ENCODE measurements at places on chromosomes 7 and 10.

DNA sequence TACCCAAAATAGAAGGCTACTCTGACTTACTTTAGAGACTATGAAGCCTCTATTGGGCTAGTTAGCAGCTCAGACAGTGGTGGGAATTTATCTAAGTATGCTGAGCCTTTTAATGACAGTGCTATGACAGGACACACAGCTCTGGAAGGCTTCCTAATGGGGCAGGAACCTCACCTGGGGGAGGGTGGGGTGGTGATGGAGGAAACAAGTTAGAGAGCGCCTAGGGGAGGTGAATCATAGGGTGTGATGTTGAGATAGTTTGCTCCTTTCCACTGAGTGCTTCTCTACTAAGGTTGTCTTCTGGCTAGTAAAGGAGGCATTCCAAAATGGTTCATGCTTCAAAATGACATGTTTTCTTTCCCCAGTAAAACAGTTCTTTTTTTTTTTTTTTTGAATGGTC is 42.1 kb downstream of the PPP1R9A start:
- DNase-seq: no peak

DNA sequence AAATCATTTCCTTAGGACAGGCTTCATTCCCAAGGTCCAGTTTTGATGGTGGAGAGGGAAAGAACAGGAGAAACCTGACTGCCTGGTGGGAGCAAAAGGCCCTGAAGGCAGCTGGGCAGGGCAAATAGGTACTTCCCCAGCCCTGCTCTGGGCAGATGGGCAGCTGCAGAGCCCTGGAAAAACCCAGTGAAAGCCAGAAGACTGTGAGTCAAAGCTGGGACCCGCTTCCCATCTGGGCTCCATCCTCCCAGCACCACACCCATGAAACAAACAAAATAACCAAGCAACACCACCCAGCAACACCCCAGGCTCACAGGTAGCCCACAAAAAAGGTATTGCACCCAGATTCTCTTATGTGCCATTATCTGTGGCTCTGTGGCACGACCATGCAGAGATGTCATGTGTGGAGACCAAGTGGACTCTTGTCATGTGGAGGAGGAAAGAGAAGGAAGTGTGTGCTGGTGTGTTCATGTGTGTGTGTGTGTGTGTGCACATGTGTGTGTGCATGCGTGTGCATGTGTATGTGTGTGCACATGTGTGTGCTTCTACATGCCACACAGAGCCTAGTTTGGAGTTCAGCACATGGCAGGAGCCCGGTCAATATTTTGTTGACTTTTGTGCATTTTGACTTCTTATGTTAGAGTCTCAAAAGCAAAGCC is 9.8 kb downstream of the CLRN3 start:
- DNase-seq: no peak

GRCh38 chr10:56943221-56943755 is 582.2 kb upstream of the ZWINT start:
- no peak for DNase-seq

DNA sequence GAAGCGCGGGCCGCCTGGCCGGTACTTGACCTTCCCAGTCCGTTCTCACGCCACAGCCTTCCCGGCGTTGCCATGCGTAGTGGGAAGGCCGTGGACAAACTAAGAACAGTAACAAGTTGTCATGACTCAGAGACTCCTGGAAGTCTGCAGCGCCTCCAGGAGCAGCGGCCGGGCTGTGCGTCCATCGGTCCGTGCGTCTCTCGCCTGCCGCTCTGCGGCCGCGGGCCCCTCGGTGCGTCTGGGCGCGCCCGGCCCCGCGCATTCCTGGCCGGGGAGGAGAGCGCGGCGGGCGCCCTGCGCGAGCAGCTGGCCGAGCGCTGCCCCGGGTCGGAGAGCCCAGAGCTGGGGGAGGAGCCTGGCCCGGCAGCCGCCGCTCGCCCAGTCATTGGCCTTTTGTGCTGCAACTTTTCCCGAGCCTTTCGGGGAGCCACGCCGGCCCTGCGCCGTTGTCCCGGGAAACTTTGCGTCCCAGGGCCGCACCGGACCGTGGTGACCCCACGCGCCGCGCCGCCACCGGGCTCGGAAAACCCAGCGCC is 123.7 kb downstream of the TACC2 start:
- no peak for DNase-seq

- DNase-seq: no peak
Measured at GRCh38 chr7:87715545-87715944, 87.3 kb downstream of the RUNDC3B start.

DNA sequence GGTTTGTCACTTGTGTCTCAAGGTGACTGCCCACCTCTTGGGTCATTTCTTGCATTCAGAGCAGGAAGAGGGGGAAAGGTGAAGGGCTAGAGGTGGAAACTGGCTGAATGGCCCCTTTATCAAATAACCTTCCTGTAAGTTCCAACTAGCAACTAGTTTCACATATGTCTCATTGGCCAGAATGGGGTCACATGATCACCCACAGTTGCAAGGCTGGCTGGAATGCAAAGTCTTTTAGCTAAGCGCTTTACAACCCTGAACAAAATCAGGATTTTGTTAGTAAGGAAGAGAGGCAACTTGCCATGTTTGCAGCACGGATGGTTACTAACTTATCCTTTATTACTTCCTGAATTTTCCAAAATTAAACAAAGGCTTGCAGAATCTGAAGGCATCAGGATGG is 156.3 kb downstream of the EMX2 start:
- DNase-seq: no peak

DNA sequence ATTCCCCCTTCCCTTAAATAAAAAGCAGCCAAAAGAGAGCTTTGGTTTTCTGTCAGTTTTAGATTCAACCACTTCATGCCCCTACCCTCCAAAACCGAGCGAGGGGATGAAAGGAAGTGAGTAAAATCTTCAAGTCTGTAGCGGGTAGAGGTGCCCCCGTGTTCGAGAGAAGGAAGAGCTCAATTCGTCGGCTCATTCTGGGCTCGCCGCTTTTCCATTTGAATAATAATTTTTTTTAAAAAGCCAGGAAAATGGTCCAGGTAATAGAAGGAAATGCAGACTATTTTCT is 436.2 kb upstream of the GALNT17 start:
- no peak for DNase-seq

DNA sequence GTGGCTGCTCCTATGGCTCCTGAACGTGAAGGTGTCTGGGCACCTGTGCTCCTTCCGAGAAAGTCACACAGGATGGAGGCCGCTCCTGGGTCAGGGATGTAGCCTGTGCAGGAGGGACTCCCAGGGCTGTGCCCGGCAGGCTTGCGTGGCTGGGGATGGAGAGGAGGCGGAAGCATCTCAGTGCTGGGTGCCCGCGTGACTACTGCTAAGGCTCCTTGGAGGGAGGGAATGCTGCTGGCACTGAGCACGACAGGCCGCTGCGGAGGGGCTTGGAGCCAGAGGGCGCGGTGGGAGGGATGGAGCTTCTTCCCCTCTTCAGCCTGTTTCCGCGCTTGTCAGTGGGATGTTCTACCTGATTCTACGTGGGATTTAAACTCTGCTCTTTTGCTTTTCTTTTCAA is 35.0 kb downstream of the ADCY1 start:
- no peak for DNase-seq

GRCh38 chr7:7521259-7521658 is 14.4 kb downstream of the COL28A1 start:
- no peak for DNase-seq

- DNase-seq: no peak
Measured at GRCh38 chr10:115895166-115895565, 377.8 kb downstream of the GFRA1 start.

DNA sequence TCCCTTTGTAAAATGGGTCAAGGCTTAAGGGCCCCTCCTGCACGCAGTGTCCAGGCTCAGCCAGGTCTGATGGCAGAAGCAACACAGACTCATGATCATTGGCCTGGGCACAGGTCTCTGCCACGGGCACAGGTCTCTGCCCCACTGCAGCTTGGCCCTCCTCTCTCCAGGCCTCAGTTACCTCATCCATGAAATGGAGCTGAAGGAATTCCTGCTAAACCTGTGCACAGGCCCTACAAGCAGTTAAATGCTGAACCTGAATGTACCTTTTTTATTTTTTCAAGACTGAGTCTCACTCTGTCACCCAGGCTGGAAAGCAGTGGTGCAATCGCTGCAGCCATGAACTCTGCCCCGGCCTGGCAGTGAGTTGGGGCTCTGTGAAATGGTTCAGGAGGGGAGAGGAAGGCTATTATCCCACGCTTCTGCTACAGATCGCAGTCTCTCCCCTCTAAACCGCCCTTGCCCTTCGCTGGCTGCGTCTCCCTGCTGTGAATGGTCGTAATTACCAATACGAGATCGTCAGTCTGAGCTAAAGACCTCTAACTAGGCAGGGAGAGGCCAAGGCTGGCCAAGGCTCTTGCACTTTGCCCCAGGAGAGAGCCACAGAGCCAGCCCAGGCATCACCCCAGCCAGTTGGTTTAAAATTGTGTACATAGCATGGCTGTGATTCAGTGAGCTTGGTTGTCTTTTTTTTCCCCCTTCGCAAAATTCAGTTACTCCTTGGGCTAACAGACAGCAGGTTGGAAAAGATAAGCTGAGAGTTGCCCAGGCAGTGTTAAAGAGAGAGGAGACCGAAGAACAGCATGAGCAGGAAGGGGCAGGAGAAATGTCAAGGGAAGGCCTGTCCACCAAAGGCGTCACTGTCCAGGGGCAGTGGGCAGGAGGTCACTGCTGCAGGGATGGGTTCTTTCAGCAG is 93.0 kb upstream of the KCTD7 start:
- DNase-seq: no peak

DNA sequence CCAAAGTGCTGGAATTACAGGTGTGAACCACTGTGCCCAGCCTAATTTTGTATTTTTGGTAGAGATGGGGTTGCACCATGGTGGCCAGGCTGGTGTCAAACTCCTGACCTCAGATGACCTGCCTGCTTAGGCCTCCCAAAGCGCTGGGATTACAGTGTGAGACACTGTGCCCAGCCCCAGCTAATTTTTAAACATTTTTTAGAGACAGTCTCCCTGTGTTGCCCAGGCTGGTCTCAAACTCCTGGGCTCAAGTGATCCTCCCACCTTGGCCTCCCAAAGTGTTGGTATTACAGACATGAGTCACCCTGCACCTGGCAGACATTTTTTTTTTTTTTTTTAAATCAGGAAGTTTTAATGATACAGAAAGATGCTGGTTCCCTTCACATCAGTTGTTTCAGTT is 15.5 kb downstream of the DENND10 start:
- DNase-seq: no peak

- peak; percentile 44 for DNase-seq
Measured at GRCh38 chr7:2760098-2760889, 72.3 kb downstream of the AMZ1 start.

DNA sequence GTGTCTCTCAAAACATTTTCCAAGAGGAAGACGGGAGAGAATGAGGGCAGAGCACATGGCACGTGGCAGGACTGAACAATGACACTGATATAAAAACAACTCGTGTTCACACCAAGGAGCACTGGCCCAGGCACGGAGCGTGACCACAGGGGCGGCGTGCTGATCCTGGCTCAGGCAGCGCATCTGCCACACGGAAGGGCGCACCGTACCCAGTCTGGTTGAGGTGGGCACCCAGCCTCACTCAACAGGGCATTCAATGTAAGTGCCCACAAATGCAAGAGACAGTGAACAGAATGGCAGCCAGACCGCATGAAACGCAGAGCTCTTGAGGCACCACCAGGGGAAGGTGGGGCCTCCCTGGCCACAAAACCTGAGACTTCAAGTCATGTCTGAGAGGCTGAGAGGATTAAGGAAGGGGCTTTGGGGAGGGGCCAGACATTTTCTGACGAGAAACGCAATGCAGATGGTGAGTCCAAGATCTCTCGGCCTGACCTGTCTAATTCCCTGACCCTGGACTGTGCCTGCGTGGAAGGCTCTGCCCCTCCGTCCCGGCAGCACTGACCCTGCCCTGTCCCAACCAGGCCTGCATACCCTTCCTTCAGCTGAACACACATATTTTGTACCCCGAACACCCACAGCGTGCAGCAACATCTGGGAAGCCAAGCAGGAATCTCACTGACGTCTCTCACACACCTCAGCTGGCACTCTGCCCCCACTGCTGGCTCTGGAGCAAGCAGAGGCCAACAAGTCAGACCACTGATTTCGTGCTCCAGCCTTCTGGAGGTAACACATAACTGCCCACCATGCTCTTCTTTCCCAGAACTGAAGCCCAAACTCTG is 35.5 kb downstream of the VOPP1 start:
- no peak for DNase-seq

DNA sequence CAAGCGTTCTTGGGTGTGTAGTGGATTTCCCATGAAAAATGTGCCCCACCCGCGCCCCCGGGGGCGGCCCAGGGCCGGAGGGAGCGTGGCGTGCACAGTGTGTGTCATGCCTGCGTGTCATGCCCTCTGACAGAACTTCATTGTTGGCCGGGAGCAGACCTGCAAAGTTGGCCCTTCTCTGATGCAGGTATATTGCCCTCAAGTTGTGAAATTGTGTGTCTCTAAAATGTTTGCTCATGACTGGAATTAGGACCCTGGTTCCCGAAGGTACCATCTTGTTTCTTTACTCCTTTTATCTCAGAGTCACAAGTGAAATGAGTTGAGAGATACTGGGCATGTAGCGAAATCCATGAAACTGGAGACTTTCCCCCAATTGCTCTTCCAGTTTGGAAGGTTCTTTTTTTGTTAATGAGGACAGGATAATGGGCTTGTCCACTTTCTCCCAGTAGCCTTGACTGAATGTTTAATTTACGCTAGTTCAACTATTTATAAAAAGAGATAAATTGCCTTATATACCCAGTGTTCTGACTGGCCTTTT is 26.2 kb downstream of the ADK start:
- DNase-seq: peak; percentile 71

DNA sequence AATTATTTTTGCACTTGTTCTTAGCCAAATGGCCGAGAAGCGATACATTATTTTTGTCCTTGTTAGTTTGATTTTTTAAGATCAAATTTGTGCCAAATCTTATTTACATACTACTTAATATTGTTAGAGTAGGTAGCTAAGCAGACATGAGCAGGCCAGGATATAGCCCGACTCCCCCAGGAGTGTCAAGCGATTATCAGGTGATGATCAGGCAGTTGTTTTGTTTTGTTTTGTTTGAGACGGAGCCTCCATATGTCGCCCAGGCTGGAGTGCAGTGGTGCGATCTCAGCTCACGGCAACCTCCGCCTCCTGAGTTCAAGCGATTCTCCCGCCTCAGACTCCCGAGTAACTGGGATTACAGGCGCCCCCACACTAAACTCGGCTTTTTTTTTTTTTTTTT is 71.1 kb downstream of the LYZL2 start:
- no peak for DNase-seq

- no peak for DNase-seq
Measured at GRCh38 chr10:63421591-63421990, 44.2 kb downstream of the JMJD1C start.

DNA sequence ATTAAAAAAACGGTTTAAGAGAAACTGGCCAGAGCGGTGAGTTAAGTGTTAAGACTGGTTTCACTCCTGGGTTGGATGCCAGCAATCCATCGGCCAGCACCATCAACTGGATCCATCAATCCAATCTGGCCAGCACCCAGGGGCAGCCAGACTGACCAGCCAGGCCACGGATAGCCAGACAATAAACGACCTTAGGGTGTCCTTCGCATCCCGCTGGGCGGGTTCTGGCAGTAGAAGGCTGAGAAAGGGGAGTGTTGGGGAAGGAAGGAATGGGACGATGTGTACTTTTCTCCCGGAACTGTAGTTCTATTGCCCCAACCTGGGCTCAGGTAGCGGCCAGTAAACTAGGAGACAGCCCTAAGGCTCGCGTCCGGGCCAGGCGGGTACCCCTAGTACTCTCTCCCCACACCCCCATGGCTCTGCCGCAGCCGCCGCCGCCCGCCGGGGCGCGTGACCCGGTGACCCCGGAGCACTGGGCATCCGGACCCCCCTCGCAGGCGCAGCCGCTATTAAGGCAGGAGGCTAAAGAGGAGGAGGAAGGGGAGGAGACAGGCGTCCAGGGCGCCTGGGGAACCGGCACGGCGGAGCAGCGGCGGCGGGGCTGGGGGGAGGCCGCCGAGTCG is at the start of gene CASD1:
Gene CASD1 (plus strand): TSS at position 546 of the 623 bp plus-strand sequence. CDS start 276 bp downstream, outside the sequence.
- peak; percentile 71 for DNase-seq
